ENCODE measurements at places on chromosomes 6 and 20.

DNA sequence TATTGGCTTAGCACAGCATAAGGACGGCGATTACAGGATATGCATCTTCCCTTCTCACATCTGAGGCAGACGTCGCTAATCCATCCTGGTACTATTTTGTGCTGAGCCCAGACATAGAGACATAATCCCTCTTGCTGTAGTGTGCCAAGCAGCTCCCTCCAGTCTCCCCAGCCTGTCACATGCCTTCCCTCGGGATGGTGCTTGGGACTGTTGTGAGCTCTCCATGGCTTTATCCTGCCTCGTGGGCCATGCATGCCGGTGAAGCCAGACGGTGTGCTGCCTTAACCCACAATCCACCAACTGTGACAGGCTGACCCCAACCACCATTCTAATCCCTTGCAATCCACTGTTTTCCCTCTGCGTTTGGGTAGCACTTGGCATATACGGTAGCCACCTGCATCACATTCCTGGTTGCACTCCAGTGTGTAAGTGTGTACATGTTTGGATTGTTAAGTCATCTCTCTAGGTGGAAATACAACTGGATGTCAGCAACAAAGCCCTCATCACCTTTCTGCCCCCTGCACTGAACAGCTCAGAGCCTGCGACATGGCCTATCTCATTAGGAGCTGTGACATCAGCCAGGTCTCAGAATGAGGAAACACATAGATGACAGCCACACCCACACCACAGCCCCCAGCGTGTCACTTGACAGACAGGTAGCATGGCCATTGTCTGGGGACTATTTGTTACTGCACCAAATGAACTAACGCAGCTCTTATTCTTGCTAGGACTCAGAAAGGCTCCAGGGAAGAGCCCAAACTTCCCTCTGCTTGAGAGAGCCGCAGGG lies 374.8 kb upstream of the CDH4 start:
- no peak for DNase-seq

GRCh38 chr20:46681032-46681854 lies 8.0 kb downstream of the TP53RK start:
- DNase-seq: peak; percentile 34

DNA sequence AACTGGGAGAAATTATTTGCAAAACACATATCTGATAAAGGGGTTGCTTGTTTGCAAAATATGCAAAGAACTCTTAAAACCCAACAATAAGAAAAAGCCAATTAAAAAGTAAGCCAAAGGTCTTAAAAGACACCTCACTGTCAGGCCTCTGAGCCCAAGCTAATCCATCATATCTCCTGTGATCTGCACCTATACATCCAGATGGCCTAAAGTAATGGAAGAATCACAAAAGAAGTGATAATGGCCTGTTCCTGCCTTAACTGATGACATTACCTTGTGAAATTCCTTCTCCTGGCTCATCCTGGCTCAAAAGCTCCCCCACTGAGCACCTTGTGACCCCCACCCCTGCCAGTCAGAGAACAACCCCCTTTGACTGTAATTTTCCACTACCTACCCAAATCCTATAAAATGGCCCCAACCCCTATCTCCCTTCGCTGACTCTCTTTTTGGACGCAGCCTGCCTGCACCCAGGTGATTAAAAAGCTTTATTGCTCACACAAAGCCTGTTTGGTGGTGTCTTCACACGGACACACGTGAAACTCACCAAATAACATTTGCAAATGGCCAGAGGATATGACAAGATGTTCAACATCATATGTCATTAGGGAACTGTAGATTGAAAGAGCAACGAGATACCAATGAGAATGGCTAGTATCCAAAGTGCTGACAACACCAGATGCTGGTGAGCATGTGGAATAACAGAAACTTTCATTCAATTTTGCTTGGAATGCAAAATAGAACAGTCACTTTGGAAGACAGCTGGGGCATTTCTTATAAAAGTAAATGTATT lies 565.0 kb upstream of the ADGRB3 start:
- no peak for DNase-seq

- peak; percentile 88 for DNase-seq
Observed at GRCh38 chr6:53326372-53327016, 22.3 kb downstream of the ELOVL5 start.

GRCh38 chr6:75409286-75409685 lies 84.3 kb downstream of the FILIP1 start:
- DNase-seq: no peak

GRCh38 chr20:60649541-60649940 lies 602.5 kb upstream of the CDH4 start:
- no peak for DNase-seq

- DNase-seq: no peak
Observed at GRCh38 chr20:4957939-4958362, 43.4 kb downstream of the SLC23A2 start.

- DNase-seq: no peak
Observed at GRCh38 chr6:141824350-141824749, 308.4 kb upstream of the GJE1 start.

DNA sequence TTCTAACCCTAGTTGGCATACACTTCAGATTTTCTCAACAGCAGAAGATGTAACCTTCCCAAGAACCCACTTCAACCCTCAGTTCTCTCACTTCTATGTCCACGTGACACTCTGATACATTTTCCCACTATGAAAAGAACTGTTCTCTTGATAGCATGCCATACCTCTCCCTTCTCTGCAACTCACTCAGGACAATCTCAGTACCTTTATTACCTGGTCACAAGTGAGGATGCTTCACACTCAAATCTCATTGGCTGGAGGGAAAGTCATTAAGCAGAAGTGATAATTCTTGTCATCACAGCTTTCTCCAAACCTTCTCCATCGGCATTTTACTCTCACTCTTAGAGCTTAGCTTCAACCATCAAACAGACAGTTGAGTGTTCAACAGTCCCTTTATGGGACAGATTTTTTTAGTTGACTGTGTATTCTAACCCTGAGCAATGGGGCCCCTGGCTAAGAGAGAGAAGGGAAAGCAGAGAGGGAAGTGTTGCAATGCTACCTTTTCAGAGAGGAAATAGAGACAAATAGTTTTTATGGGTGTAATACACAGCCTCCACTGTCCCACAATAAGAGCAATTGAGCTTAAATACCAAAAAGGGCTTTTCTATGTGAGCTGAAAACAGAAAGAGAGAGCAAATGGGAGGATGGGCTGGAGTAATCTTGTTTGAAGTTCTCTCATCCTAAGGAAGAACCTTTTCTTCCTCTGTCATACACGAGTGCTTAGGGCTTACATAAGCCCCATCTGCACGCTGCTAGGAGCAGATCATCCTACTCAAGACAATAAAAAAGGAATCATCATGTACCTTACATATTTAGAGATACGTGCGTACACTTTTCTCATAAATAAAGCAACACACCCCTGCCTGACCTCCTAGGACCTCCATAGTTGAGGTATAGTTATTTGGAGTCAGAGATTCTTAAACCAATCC lies 16.0 kb downstream of the HLA-DPA1 start:
- no peak for DNase-seq

DNA sequence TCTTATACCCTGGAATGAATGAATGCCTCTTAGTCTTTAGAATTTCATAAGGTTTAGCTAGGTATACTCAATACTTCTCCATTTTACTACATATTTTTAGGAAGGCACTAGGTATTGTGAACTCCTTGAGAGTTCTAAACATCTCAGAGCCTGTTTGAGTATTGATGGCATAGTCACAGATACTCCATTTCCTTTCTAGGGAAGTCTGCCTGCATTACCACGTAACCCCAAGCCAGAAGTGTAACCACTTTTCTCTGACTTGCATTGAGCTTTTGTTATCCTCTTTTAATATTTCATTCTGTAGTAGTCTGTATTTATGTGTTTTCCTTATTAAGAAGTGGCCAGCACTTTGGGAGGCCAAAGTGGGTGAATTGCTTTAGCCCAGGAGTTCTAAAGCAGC lies 12.2 kb downstream of the TOP1 start:
- DNase-seq: no peak

GRCh38 chr20:24095303-24095702 lies 106.7 kb upstream of the GGTLC1 start:
- DNase-seq: no peak

DNA sequence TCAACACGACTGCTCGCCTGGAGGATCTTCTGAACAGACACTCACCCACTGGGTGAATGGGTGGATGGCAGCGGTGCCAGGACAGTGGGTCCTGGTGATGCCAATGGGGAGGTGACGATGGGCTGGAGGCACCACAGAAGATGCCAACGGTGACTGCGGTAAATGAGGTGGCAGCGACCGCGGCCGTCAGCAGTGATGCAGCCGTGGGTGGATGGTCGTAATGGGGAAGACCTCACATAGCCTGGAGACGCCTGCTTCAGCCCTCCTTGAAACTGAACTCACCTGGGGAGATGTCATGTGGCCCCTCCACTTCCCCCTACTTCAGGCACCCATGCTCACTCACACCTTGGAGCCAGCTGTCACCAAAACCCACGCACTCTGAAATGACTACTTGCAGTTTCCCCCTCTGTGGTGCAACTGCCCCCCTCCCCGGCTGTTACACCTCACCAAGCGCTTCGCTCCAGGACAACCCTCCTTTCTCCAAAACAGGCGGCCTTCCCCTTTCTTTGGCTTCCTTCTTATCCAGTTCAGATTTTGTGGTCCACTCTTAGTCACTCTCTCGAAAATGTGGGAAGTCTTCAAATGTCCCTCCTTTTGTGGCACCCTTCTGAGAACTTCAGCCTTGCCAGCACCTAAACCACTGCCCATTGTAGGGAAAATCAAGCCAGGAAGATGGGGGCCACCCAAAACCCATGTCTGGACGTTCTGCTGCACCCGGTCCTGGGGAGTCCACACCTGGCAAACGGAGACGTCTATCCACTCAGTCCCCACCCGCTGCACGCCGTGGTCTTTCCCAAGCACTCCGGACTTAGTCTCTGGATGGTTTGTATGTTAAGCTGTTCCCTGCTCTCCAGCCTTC lies 10.4 kb upstream of the ABHD16B start:
- DNase-seq: no peak

- DNase-seq: no peak
Observed at GRCh38 chr6:168849459-168849858, 404.2 kb downstream of the THBS2 start.

DNA sequence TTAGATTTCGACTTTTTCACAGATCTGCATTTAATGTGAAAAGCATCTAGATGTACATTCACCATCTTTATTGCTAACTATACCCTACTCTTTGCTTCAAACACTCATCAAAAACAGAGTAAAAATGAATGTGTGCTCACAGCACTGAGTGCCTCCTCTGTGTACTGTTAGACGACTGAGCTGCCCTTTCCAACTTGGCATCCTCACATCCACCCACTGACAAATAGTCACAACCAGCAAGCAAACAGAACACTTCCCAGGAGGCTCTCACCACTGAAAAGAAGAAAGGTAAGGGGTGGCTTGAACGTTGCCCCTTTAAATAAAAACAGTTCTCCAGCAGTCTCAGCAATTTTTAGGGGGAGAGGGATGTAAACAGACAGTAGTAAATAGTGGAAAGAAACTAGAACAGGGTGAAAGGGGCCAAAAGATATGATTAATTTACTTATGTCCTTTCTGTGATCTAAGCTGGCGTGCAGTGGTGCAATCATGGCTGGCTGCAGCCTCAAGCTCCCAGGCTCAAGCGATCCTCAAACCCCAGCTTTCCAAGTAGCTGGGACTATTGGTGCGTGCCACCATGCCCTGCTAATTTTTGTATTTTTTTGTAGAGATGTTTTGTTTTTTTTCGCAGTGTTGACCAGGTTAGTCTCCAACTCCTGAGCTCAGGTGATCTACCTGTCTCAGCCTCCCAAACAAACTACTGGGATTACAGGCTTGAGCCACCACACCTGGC lies 48.7 kb downstream of the IPCEF1 start:
- no peak for DNase-seq

DNA sequence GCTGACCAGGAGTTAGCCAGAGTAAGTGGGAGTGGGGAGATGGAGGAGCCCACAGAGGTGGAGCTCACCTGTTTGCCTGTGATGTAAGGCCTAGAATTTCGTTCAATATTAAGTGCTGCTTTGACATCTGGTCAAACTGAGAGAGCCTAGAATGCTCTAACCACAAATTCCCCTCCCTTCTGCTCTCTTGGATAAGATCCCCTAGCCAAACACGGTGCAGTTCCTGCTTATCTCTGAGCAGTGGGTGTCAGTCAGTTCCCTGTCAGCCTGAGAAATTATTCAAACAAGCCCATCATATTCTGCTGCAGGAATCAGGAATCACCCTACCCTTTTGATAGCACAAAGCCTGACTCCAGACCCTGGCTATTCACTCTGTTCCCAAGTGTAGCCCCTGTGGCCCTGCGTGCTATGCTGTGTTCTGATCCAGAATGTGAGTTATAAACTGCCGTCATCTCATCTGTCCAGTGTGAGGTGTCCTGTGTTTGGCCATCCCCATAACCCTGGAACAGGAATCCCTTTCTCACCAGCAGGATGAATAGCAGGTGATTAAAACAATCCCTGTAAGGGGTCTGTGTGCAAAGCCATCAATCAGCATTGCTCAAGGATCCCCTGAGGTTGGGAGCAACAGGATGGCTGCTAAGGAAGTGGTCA lies 31.8 kb upstream of the ZNF133 start:
- no peak for DNase-seq

DNA sequence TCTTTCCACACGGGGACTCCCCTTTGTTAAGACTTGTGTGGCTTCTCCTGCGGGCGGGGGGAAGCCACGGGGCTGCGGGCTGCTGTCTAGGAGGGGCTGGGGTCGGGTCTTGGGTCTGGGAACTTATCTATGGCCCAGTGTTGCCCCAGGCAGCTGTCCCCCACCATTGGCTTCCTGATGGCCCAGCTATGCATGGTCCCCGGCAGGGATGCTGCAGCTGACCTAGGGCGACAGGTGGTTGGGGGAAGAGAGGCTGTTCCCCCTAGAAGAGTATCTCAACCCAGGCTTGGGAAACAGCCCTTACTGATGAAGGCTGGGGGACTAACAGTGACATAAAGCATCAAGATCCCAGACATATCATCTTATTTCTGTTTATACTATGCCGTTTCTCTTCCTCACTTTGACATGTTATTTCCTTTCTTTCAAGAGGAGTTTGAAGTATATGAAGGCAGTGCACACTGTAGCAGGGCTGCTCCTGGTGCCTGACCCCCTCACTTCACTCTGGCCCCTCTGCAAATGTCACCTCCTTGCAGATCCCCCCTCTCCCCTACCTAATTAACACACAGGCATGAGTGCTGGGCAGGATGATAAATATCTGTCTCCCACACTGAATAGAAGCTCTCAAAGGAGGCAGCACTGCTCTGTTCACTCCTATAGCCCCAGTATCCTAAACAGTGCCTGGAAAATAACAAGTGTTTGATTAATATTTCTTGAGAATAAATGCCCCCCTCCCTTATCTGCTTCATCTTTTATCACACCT lies 87.0 kb downstream of the HIVEP2 start:
- no peak for DNase-seq

DNA sequence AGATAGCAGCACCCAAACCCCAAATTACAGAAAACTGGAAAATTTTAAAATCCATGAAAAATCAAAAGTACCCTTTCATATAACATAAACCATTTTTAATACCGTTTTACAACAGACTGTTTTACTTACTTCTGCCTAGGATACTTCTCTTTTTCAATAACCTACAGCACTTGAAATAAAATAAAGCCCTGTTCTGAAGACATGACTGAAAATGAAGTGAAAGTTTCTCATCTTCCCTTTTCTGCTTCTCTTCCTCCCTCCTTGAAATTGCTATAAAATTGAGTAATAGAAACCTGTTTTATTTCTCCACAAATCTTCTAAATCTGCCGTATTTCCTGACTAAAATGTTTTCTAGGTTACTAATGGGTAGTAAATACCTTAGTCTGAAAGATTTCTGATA lies 20.3 kb downstream of the MMS22L start:
- no peak for DNase-seq

GRCh38 chr6:22249711-22250350 lies 47.0 kb downstream of the PRL start:
- no peak for DNase-seq

GRCh38 chr6:144418959-144419545 lies 133.9 kb downstream of the UTRN start:
- no peak for DNase-seq

All from SJSA1 (cell line).